ENCODE measurements at places on chromosomes 2 and 18.
A peak's percentile ranks its signal among the peaks of the same experiment; 100 is the strongest.

GRCh38 chr2:234496055-234496834, 636 bp downstream of the ARL4C start:
- no peak for DNase-seq

DNA sequence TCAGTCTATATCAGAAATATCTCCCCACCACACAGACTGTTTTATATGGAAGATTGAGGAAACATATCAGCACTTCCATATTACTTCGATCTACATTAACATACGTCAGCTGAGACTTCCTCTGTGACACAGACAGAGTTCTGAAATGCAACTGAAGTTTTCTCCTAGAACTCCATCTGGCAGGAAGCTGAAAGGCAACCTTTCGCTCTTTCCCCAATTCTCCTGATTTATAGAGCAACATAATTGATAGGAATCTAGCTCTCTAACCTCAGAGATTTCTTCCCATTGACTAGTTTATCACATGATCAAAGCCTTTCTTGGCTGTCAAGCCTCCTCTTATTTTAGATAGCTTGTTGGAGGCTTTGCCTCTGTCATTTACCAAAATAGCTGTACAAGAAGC, 806.7 kb upstream of the CHAC2 start:
- no peak for DNase-seq

DNA sequence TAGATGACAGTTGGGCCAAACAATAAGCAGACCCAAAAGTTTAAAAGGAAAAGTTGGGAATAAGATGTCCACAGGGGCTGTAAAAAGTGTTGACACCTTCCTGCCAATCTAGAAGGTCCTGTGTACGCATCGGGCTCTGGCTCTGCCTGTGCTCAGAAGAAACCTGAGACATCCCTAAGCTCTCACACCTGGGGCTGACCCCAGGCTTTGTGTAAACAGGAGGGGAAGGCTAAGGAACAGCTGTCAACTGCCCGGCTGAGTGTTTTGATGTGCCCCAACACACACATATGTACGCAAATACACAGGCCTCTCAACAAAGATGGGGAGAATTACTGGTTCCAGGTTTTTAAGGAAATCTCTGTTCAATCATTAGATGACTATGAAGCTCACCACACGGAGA, 59.5 kb downstream of the TMEM131 start:
- no peak for DNase-seq

DNA sequence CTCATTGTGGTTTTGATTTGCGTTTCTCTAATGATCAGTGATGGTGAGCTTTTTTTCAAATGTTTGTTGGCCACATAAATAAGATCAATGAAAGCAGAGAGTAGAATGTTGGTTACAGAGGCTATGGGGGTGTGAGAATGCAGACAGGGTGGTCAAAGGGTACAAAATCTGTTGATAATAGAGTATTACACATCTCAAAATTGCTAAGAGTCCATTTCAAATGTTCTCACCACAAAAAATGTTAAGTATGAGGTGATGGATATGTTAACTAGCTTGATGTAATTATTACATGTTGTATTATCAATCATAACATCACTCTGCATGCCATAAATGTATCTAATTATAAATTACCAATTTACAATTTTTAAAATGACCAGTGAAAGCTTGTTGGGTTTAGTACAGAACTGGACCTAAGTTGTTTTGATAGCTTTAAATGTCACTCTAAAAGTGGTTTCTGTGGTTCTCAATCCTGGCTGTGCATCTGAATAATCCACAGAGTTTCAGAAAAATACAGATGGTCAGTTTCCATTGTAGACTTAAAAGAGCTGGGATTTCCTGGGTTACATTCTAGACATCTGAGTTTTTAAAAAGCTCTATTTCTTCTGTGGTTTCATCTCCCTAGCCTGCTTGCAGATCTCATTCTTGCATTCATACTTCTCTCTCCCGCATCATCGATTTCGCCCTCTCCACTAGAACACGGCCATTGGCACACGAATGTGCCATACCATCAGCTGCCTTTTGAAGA, 286.0 kb upstream of the LYPD1 start:
- no peak for DNase-seq

GRCh38 chr2:191474464-191474863, 203.5 kb upstream of the NABP1 start:
- no peak for DNase-seq

- no peak for DNase-seq
Measured at GRCh38 chr2:131153529-131153928, 48.4 kb downstream of the PLEKHB2 start.

DNA sequence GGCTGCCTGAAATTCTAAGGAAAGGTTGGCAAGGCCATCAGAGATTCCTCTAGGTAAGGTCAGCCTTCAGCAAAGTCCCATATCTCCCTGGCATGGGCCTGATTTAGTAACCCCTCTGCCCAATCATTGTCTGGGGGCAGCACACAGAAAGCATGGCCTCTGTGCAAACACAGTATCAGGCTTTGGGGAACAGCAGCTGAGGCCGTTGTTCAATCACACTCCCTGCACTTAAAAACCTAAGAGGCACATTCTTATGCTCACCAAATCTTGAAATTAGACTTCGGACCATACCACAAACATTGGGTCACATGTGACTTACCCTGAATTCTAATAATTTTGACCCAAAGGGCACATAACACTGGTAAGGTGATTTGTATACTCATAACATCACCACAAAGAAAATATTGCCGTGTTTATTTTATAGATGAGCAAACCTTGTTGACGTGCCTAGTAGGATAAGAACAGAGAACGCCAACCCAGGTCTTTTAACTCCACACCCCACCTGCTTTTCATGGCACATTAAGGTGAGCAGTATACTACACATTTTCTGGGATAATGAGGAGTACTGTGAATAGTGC, 212.7 kb downstream of the HNMT start:
- DNase-seq: no peak

GRCh38 chr18:60372132-60372531, 443 bp downstream of the MC4R start:
- DNase-seq: no peak

DNA sequence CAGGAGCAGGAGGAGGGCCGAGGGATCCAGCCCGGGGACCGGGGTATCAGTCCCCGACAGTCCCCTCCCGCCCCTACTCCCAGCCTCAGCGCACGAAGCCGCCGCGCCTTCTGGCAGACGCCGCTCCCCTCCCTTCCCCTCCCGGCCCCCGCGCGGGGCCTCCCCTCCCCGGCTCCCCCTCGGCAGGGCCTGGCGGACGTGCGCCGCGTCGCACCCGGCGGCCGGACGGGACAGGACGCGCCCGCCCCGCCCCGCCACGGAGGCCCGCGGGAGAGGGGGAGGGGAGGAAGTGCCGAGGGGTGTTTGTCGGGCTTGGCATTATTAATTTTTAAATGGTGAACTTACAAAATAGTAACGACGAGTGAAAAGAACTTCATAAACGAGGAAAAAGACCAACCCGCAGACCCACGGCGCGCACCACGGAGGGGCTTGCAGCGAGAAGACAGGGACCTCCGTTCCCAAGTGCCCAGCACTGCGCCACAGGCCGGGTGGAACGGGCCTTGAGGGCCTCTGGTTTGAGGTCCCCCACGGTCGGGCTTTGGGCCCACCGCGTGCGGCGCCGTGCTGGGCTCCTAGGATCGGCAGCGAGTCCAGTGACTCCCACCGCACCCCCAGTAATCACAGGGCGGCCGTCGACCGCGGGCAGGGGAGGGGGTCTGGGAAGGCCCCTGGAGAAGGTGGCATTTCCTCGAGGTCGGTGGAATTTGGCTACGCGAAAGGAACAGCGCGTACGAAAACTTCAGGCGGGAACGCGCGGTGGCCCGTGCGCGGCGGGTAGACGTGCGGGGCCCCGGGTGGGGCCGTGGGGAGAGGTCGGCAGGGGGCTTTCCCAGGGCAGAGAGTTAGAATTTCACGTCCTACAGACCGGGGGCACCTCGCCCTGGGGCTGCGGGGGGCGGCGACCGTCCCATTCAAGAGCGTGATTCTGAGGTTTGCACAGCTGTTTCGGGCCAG, 954 bp upstream of the CTDSP1 start:
- DNase-seq: peak; percentile 46

DNA sequence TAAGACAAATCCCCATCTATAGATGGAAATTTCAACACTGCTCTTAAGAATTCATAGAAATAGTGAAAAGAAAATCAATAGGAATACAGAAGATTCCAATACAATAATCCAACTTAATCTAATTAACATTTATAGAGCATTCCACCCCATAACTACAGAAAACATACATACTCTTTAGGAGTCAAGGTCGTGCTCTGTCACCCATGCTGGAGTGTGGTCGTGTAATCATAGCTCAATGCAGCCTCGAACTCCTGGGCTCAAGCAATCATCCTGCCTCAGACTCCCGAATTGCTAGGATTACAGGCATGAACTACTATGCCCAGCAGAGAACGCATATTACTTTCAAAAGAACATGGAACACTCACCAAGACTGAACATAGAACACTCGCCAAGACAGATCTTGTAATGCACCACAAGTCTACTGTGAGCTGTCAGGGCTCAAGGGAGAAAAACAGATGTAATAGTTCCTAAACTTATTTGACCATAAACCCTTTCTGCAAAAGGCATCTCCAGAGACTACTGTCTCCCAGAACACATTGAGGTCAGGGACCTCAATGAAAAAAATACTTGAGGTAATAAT, 14.1 kb downstream of the MEMO1 start:
- no peak for DNase-seq

DNA sequence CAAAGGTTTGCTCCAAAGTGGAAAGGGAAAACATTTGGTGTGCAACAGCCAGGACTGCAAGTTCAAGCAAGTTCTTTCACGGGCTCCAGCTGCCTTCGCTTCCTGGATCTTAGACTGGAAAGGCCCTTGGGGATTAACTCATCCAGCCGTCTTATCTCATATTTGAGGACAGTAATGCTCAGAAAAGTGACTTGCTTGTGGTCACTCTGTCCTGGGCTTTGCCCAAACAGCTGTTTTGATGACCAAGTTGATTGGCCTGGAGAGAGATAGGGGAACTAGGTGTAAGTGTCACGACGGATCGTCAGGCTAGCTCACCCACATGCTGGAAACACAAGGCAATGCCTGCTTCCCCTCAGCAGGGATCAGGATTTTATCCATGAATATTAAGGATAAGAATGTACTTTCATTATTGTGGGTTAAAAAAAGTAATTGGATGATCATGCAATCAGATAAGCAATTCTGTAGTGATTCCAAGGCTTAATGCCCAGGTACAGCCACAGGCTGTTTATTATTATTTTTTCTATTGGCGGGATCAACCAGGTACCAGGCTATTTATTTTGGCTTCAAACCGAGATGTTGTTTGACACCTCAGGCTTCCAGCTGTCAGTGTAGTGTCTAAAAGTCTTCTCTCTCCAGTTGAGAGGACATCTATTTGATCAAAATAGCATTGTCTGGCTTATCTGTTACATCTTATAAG, 162.5 kb upstream of the EPAS1 start:
- no peak for DNase-seq

DNA sequence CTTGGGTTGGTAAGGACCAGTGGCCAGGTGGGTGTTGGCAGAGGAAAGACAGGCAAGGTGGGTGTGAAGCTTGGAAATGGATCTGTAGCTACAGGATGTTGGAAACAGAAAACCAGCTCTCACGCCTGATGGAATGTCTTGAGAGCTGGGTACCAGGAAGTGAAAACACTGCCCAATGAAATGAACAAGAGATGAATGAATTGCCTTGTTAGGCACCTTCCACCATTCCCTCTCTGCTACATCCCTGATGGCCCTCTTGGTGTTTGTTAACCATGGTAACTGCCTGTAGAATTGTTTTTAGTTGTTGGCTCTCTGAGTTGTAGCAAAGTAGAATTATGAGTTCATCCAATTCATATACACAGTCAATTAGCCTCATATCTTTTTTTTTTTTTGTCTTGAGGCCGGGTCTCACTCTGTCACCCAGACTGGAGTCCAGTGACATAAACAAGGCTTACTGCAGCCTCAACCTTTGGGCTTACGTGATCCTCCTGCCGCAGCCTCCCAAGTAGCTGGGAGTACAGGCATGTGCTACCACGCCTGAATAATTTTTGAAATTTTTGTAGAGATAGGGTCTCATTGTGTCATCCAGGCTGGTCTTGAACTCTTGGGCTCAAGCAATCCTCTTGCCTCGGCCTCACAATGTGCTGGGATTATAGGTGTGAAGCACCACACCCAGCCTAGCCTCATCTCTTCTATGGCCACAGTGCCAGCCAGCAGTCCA, 9.5 kb downstream of the KCMF1 start:
- no peak for DNase-seq

DNA sequence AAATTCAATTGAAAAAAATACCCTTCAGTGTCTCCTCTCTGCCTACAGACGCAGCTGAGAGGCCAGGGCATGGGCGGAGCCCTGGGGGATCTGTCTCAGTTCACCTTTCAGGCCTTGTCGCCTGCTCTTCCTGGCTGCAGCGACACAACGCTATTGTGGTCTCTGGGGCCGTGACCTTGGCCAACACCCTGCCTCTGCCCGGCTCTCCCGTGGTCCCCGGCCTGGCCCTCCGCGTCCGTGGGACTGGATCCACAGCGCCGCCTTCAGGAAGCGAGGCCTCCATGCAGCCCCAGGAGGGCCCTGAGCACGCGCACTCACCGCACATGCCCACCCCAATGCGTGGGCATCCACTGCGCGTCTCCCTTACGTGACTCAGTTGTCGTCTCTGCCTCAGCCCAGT, 81.1 kb downstream of the MRPS9 start:
- no peak for DNase-seq

- DNase-seq: no peak
Measured at GRCh38 chr2:144456680-144457079, 63.2 kb downstream of the ZEB2 start.

GRCh38 chr18:36120297-36120696, 8.8 kb downstream of the SLC39A6 start:
- DNase-seq: no peak

- DNase-seq: no peak
Measured at GRCh38 chr2:75506101-75506697, 54.5 kb downstream of the EVA1A start.

- DNase-seq: no peak
Measured at GRCh38 chr2:240301256-240301795, 134.1 kb upstream of the GPC1 start.

DNA sequence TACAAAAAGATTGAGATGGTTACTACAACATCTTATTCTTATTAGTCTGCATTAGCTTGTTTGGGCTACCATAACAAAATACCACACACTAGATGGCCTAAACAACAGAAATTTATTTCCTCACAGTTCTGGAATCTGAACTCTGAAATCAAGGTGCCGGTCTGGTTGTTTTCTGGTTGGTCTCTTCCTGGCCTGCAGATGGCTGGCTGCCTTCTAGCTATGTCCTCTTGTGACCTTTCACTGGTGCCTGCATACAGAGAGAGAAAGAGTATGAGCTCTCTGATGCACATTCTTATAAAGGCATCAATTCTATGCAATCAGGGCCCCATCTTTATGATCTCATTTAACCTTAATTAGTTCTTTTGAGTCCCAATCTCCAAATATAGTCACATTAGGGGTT, 696.5 kb downstream of the TDRD15 start:
- no peak for DNase-seq

GRCh38 chr2:176561706-176562105, 292.5 kb downstream of the MTX2 start:
- no peak for DNase-seq

GRCh38 chr2:51859260-51859659, 827.3 kb upstream of the NRXN1 start:
- no peak for DNase-seq
